ENCODE measurements at places on chromosomes 5 and 9. TPM values are rescaled to one million over a fixed set of nuclear protein-coding genes. Genes with fewer than 3 reads are reported as not detected.

GRCh38 chr5:151665613-151666012 is 21.1 kb downstream of the SPARC start:
- no peak overlapping the region for H3K27ac ChIP-seq
- no peak for DNase-seq
- no peak overlapping the region for H3K4me3 ChIP-seq
- H3K27me3 ChIP-seq, result no peaks in the 10 kb centered on the region
- peaks cover 9% of the 10 kb centered on the region for H3K4me1 ChIP-seq

DNA sequence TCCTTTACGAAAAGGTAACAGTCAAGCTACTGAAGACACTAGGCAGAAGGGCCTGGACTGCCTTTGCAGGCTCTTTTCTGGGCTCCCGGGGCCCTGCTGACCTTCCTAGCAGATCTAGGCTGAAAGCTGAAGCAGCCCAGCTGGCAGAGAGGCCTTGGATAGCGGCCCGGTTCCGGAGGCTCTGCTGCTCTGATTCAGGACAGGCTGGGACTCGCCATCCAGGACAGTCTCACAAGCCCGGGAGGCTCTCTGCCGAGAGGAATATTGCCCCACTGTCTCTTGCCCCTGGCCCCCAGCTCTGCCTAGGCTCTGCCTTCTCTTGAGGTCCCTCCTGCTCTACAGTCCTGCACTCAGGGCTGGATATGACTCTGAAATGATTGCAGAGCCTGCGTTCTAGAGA is 67.8 kb downstream of the PSD2 start:
- H3K36me3 ChIP-seq, result no peaks in the 10 kb centered on the region
- H3K4me3 ChIP-seq, result no peak overlapping the region
- no peaks in the 10 kb centered on the region for H3K4me1 ChIP-seq
- no peak for DNase-seq

The NLN gene
- 38.4 TPM for total RNA-seq

GRCh38 chr5:137622850-137623249 is 113.0 kb downstream of the KLHL3 start:
- DNase-seq, result no peak
- H3K36me3 ChIP-seq, result peaks cover 1% of the 10 kb centered on the region
- no peaks in the 10 kb centered on the region for H3K4me1 ChIP-seq
- no peaks in the 10 kb centered on the region for H3K27me3 ChIP-seq

DNA sequence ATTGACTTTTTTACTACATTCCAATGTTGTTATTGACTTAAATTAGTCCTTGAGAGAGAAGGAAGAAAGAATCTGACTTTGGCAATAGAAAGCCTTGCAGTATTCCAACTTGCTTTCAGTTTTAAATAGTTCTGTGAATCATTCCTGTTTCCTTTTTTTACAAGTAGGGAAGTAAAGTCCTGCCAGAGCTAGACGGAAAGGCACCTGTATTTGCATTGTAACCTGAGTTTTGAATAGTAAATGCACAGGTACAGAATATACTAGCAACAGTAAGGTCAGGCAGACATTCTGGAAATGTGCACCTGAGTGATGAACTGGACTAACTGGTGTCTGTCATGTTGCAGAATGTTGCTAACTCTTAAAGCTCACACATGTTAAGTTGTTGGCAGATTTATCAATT is 100.9 kb downstream of the PRKACG start:
- H3K27ac ChIP-seq, result no peak overlapping the region
- peaks cover 2% of the 10 kb centered on the region for H3K27me3 ChIP-seq
- H3K4me1 ChIP-seq, result no peaks in the 10 kb centered on the region
- no peak for DNase-seq
- H3K4me3 ChIP-seq, result no peak overlapping the region

- H3K4me3 ChIP-seq, result no peak overlapping the region
- H3K27me3 ChIP-seq, result peaks cover 75% of the 10 kb centered on the region
- no peak for DNase-seq
- H3K4me1 ChIP-seq, result peaks cover 34% of the 10 kb centered on the region
Observed at GRCh38 chr9:124010665-124011321, 775 bp upstream of the LHX2 start.

The FGD3 gene
- total RNA-seq, result 43.5 TPM

The CARTPT gene
- total RNA-seq, result not detected

The LRRC19 gene
- total RNA-seq, result not detected

GRCh38 chr9:9998491-9999287 is 614.1 kb downstream of the PTPRD start:
- H3K36me3 ChIP-seq, result no peaks in the 10 kb centered on the region
- no peak for DNase-seq
- no peak overlapping the region for H3K4me3 ChIP-seq
- no peaks in the 10 kb centered on the region for H3K27me3 ChIP-seq
- H3K27ac ChIP-seq, result no peak overlapping the region

DNA sequence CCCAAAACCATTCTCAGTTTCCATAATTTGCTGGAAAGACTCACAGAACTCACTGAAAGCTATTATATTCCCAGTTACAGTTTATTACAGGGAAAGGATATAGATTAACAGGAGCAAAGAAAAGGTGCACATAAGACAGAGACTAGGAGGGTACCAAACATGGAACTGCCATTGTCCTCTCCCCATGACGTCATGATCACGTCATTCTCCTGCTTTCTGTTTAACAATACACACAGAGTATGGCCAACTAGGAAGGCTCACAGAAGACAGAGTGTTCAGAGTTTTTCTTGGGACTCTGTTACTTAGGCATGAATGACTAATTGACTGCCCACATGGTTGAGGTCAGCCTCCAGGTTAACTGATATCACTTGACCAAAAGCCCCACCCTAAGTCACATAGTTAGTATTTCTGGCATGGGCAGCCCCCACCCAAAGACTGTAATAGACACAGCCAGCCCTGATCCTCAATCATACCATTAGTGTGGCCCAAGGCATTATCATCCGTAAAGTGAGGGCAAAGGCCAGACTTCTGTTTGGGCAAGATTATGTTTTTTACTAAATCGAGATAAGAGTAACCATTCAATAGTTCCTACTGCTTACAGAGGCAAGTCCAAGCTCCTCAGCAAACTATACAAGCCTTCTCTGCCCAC is 353.5 kb upstream of the POU5F2 start:
- H3K36me3 ChIP-seq, result peaks cover 36% of the 10 kb centered on the region
- H3K4me1 ChIP-seq, result peaks cover 27% of the 10 kb centered on the region
- no peaks in the 10 kb centered on the region for H3K27me3 ChIP-seq
- no peak overlapping the region for H3K4me3 ChIP-seq
- H3K27ac ChIP-seq, result no peak overlapping the region

The SH2D3C gene
- 30.3 TPM for total RNA-seq

The ZNF474 gene
- not detected for total RNA-seq

The SPINK1 gene
- total RNA-seq, result not detected

The NTNG2 gene
- 2.2 TPM for total RNA-seq

Data from activated CD8-positive, alpha-beta T cell treated with anti-CD3 and anti-CD28 coated beads for 36 hours (primary cell).